Cardiac muscle cell (in vitro differentiated cells and primary cell): ENCODE measurements at places on chromosomes 5 and 9. TPM values are rescaled to one million over a fixed set of nuclear protein-coding genes. Genes with fewer than 3 reads are reported as not detected.

- no peaks in the 10 kb centered on the region for H3K36me3 ChIP-seq
- H3K27me3 ChIP-seq, result no peaks in the 10 kb centered on the region
- H3K27ac ChIP-seq, result no peak overlapping the region
- no peaks in the 10 kb centered on the region for H3K4me1 ChIP-seq
- no peak overlapping the region for H3K4me3 ChIP-seq
Observed at GRCh38 chr9:77440057-77440456, 208.1 kb downstream of the GNA14 start.

GRCh38 chr5:9601055-9601739, 29.0 kb downstream of the TAS2R1 start:
- H3K27me3 ChIP-seq, result no peaks in the 10 kb centered on the region
- H3K27ac ChIP-seq, result no peak overlapping the region
- H3K4me1 ChIP-seq, result no peaks in the 10 kb centered on the region
- no peak for DNase-seq
- H3K36me3 ChIP-seq, result no peaks in the 10 kb centered on the region

GRCh38 chr5:4191041-4191440, 595.4 kb downstream of the IRX1 start:
- no peak for DNase-seq
- H3K27me3 ChIP-seq, result no peaks in the 10 kb centered on the region

DNA sequence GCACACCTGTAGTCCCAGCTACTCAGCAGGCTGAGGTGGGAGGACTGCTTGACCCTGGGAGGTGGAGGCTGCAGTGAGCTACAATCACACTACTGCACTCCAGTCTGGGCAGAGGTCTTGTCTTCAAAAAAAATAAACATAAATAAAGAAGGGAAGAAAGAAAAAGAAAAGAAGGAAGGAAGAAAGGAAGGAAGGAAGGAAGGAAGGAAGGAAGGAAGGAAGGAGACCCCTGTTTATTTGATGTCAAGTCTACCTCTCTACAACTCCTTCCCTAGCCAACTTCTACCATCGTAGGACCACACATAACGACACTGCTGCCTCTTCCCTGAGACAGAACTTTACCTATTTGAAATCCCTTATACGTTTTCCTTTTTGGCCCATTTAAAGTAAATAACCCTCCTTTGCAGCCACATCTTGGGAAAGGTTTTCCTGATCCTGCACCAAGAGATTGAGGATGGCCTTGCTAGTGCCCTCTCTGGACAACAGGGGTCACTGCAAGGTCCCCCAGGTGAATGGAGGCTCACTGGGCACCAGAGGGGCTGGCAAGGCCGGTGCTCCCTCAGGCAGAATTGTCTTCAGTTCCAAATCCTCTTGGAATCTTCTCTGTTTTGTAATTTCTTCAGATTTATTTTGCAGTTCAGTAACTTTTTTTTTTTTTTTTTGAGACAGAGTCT, 10.5 kb downstream of the RPS14 start:
- no peaks in the 10 kb centered on the region for H3K4me1 ChIP-seq
- no peak overlapping the region for H3K4me3 ChIP-seq
- DNase-seq, result peak; percentile 45
- H3K27me3 ChIP-seq, result no peaks in the 10 kb centered on the region
- H3K27ac ChIP-seq, result no peak overlapping the region
- peaks cover 7% of the 10 kb centered on the region for H3K36me3 ChIP-seq

SNX24 gene
- 24.0 and 26.5 TPM in 2 replicates for polyA plus RNA-seq
